ENCODE measurements at places on chromosomes 12 and 14.

GRCh38 chr14:24984846-24985589 is 64.9 kb downstream of the STXBP6 start:
- DNase-seq = no peak

GRCh38 chr12:125259178-125259867 is 194.1 kb downstream of the AACS start:
- DNase-seq = no peak

DNA sequence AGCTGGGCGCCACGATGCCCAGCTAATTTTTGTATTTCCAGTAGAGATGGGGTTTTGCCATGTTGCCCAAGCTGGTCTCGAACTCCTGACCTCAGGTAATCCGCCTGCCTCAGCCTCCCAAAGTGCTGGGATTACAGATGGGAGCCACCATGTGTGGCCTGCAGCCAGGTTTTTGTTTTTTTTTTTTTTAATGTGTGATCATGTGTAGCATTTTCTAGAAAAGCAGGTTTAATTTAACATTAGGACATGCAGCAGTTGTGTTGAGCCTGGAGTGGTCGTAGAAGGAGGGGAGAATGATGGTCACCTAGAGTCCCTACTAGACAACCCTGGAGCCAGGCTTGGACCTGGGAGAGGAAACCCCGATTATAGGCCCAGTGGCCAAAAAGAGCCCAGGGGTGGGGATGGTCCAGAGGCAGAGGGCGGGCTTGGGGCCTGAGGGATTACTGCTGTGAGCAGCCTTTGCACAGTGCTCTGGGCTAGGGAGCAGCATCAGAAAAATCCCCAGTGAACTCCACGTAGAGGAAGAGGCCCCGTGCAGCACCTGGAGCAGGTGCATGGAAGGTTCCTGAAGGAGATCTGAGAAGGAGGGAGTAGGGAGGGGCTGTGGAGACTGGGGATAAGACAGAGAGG is 13.6 kb downstream of the DLK1 start:
- no peak for DNase-seq

DNA sequence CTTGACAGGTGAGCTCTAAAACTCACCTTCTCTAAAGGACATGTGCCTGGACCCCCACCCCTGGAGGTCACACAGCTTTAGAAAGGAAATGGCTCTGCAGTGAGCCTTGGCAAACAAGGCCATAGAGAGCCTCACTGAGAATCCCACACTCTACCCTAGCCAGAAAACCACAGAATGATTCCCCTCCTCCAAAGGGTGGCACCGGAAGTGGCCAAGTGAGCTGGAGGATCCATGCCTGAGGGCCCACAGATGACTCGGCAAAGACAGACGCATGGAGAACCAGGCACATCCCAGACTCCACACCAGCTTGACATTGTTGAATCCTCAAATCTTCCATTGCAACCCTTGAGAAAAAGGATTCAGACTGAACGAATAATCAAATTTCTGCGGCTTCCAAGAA is 54.2 kb upstream of the PTHLH start:
- DNase-seq = no peak

DNA sequence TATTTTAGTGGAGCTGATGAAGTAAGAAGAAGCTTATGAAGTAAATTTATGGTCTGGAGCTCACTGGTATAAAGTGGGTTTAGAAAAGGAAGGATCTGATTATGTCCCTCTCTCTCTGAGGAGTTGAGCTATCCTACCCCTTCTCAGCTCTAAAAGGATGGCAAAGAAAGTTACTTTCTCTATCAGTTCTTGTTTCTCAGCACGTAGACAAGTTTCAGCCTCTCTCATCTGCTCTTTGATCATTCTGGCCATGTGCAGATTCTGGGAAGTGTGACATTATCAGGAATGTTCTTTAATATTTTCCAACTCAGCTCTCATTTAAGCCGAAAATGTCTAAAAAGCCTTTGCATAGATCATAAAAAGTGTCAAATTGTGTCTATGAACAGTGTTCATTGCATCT is 5.8 kb upstream of the EGLN3 start:
- no peak for DNase-seq

GRCh38 chr12:89523393-89523792 is 1.2 kb downstream of the GALNT4 start:
- DNase-seq = no peak

GRCh38 chr14:103209506-103209905 is 86.2 kb downstream of the TNFAIP2 start:
- DNase-seq = no peak

- no peak for DNase-seq
Measured at GRCh38 chr12:116929885-116930284, 19.1 kb downstream of the FBXW8 start.

DNA sequence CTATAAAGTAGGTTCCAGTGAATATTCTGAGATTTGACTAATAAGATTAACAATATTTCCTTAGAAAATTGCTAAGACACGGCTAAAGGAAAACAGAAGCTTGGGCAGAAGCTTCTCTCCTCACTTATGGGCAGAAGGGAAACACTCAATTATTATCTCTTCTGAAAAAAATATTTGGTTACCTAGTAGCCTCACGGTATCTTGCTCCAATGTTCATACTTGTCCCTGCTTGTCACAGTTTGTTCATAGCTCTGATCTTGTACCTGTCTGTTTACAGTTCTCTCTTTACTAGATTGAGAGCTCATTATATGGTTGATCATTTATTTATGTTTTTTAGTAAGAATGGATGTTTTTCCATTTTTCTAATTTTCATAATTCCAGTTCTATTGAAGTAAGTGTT is 458.0 kb upstream of the ATP2B1 start:
- DNase-seq = no peak

DNA sequence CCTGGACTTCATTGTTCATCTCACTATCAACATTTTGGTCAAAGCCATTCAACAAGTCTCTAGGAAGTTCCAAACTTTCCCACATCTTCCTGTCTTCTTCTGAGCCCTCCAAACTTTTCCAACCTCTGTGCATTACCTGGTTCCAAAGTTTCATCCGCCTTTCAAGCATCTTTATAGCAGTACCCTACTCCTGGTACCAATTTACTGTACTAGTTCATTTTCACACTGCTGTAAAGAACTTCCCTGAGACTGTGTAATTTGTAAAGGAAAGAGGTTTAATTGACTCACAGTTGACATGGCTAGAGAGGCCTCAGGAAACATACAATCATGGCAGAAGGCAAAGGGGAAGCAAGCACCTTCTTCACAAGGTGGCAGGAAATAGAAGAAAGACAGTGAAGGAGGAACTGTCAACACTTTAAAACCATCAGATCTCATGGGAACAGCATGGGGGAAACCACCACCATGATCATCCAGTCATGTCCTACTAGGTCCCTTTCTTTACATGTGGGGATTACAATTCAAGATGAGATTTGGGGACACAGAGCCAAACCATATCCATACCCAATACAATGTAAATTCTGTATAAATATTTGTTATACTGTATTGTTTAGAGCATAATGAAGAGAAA is 109.7 kb downstream of the C12orf75 start:
- DNase-seq = no peak

- DNase-seq = no peak
Measured at GRCh38 chr14:102320671-102321455, 1.3 kb downstream of the ZNF839 start.

GRCh38 chr12:3071107-3071506 is 6.1 kb upstream of the TSPAN9 start:
- DNase-seq = no peak

GRCh38 chr12:19244312-19244711 is 114.8 kb downstream of the PLEKHA5 start:
- no peak for DNase-seq

DNA sequence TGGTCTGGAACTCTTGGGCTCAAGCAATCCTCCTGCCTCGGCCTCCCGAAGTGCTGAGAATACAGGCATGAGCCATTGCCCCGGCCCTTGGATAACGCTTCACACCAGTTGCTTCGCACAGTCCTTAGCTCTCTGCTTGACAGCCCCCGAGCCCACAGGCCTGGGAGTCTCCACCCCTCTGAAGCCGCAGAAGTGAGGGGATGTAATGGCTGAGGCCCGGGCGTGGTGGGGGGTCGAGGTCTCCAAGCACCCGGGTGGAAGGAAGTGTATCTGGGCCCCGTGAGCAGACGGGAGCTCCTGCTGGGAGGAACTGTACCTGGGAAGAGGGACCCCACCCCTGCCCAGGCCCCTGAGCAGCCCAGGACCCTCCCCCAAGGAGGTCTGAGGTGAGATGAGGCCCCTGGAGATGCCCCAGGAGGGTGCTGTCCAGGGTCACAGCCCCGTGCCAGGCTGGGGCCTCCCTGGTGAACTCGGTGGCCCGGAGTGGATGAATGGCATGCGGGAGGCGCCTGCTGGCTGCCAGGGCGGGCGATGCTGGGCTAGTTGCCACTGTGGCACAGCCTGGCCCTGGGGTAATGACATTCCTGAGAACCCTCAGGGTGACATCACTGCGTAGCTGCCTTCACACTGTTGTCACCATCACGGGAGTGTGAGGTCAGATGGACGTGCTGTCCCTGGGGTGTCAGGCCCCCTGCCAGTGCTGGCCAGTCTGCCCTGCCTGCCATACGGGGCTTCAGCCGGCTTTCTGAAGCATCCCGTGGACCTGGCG is 48.9 kb downstream of the KIF26A start:
- DNase-seq = no peak

DNA sequence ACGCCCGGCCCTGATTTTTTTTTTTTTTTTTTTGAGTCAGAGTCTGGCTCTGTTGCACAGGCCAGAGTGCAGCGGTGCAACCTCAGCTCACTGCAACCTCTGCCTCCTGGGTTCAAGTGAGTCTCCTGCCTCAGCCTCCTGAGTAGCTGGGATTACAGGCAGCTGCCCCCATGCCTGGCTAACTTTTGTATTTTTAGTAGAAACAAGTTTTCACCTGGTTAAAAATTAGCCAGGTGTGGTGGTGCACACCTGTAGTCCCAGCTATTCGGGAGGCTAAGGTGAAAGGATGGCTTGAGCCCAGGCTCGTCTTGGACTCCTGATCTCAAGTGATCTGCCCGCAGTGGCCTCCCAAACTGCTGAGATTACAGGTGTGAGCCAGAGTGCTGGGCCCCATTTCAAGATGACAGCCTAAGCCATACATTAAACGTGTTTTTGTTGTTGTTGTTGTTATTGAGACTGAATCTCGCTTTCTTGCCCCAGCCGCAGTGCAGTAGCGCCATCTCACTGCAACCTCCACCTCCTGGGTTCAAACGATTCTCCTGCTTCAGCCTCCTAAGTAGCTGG is 42.7 kb upstream of the EAPP start:
- no peak for DNase-seq

DNA sequence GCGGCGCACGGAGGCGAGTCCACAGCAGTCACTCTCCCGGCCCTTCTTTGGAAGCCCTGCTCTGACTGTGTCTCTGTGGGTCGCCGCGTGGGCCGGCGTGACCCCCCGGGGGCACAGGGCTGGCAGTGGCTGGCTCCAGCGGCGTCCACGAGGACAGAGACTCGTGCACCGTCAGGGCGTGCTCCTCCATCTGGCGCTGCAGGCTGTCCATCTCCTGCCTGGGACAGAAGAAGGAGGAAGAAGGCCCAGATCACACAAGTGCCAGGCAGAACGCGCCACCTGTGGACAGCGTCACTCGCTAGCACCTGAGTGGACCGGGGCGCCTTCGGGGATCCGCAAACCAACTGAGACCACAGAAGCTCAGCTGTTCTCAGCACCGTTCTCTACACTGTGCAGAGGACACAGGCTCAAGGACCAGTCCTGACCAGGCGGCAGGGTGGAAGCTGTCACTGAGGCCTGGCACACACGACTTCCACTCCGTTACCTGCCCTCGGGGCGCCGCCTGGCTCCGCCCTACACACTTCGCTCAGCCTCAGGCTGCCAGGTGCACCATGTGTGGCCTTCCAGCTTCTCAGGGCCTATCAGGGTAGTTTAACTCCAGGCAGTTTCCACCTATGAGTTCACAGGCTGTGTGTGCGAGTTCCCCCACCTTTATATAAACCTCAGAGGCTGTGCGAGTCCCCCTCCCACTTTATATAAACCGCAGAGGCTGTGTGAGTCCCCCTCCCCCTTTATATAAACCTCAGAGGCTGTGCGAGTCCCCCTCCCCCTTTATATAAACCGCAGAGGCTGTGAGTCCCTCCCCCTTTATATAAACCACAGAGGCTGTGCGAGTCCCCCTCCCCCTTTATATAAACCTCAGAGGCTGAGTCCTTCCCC is 11.7 kb upstream of the ANKLE2 start:
- DNase-seq = no peak

DNA sequence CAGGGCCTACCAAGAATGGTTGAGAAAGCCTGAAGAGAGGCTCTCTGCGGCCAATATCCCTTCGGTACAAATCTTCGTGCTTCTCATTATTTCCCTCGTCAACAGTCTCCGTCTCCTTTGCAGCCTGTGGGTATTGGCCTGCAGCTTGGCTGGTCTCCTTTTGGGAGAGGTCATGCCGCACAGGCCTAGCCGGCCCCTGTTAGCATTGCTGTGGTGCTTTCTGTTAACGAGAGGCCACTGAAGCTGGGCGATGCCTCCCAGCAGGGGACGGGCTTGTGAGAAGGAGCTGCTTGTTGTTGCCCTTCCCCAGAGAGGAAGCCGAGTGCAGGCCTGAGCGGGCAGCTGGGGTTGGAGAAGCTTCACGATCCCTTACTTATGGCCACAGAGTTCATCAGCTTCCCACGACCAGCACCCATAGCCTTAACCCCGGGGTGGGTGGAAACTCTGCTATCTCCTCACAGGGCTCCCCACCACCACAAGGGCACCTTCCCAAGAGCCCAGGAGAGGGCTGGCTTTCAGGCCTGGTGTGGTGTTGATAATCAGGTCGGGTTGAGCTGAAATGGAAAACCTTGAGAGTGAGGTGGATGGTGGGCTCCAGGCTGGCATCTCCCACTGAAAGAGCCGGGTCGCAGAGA is 228.6 kb downstream of the ZFP36L1 start:
- DNase-seq = no peak

GRCh38 chr14:75999511-76000190 is 14.1 kb downstream of the IFT43 start:
- DNase-seq = no peak

DNA sequence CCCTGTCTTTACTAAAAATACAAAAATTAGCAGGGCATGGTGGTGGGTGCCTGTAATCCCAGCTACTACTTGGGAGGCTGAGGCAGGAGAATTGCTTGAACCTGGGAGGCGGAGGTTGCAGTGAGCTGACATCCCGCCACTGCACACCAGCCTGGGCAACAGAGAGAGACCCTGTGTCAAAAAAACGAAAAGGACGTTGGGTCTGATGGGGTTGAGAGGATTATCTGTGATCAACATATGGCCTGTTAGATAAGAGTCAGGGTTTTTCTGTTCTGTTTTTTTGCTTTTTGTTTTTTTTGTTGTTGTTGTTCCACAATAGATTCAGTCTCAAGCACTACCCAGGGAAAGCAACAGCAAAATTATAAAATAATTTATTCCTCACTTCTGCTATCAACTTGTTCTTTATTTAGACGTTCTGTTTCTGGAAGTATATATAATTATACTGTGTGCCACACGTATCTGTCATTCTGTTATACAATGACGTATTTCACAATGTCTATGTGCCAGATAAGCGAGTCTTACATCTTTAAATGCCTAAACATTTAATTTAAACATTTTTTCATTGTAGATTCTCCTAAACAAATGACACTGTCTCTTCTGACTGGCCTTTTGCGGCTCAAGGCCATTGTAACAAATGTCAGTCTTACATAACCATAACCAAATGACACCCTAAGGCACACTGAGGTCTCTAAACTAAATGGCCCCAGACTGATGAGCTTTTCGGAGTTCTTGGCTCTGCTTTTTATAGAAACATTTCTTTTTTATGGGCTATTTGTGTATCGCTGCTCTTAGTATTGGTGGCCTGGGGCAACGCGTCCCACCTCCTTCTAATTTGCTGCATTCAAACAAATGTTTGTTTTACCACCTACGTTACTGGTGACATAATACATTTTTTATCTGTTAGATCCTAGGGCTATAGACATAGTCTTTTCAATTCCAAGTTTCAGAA is 7.2 kb upstream of the P2RX4 start:
- no peak for DNase-seq

- no peak for DNase-seq
Measured at GRCh38 chr14:84610086-84610485, 919.9 kb upstream of the FLRT2 start.

All from CD4-positive, alpha-beta memory T cell (primary cell).